ENCODE measurements at places on chromosomes 4 and X.
A peak's percentile ranks its signal among the peaks of the same experiment; 100 is the strongest.

DNA sequence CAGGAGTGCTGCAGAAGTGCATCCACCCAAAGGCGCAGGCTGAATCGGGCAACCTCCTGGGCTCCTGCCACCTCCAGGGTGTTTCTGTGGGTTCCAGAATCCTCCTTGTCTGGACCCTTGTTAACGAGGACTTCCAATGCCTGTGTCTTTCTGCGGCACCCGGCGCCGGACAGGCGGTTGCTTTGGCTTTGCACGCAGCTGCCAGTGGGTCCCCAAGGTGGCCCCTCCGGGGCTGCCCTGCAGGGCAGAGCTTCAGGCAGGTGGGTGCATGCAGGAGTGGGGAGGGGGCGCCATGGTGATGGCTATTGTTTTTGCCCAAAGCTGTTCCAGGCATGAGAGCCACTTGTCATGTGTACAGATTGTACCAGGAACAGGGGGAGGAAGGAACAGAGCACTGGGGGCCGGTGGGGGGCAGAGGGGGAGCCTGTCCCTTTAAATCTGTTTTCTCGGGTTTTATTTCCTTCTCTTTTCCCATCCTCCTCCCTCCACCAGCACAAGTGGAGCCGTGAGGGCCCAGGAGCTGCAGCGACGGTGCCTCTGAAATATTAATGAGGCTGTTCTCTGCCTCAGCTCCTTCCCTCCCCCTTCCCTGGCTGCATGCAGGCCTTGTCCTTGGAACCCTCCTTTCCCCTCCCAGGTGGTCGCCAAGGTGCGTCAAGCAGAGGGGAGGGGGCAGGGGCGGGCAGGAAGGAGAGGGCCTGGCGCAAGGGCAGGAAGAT, 13.1 kb downstream of the ATP2B3 start:
- peak; percentile 87 for DNase-seq

DNA sequence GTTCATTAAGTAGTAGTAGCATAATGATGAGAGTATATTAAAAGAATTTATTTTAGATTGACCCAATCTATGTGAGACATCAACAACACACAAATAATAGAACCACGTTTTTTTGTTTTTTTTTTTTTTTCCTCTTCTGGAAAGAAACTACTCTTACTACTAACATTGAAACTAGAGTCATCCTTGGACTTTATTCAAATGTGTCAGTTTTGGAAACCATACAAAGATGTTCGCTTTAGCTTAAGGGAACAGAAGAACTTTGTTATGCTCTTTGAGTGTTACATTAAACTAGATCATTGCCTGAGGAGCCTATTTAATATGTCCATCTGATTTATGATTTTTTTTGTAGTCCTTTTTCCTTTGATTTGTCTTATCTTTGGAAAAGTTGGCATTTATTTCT, 166.7 kb downstream of the RPA4 start:
- DNase-seq = no peak

DNA sequence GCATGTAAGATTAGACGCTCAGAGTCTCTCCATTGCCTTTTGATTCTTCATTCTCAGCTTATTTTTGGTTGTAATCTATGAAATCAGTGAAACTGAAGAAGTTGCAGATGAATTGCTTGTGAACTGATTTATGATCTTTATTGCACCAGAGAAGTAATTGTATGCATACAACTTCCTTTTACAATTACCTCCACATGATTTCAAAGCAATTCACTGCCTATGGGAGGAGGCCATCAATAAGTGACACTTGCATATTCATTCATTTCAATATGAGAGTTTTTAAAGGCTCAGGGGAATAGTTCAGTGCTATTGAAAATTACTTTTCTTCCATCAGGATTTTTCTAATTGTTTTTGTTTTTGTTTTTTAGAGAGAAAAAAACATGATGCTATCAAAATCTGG, 222.3 kb downstream of the NKX6-1 start:
- DNase-seq = no peak

DNA sequence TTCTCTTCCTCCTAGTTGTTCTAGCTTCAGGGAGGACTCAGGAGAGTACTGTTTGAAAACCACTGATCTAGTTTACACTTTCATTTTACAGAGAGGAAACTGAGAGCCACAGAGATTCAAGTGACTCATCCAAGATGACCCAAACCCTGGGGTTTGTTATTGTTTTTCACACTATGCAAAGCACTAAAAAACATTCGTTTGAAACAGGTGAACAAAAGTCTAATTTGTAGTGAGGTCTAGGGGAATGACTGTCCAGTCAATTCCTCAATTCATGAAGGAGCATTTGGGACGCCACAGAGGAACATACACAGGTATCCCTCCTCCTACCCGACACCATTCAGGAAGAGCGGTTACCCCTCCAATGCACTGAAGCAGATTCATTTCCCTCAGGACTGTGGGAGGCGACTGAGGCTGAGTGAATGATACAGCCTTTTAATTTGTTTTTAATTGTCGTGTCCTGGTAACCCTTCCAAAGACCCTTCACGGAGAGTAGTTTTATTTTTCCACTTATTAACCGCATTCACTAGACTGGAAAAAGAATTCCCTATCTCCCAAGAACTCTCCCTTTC, 30.3 kb downstream of the TLR10 start:
- DNase-seq = no peak

DNA sequence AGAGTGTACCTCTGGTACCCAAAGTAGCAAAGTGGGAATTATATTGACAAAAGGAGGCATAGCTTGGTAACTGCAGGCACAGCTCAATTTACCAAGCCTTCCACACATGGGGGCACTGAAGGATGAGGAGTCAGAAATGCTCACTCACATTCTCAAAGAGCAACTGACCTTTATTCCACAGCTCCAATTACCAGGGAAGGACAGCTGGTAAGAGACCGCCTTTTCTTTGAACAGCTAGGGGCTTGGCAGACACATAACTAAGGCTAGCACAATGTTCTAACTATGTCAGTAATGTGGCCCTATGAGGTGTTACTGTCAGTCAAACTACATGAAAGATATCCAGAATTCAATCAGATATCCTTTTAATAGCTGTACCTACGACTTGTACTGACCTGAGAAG, 20.5 kb upstream of the STS start:
- no peak for DNase-seq

DNA sequence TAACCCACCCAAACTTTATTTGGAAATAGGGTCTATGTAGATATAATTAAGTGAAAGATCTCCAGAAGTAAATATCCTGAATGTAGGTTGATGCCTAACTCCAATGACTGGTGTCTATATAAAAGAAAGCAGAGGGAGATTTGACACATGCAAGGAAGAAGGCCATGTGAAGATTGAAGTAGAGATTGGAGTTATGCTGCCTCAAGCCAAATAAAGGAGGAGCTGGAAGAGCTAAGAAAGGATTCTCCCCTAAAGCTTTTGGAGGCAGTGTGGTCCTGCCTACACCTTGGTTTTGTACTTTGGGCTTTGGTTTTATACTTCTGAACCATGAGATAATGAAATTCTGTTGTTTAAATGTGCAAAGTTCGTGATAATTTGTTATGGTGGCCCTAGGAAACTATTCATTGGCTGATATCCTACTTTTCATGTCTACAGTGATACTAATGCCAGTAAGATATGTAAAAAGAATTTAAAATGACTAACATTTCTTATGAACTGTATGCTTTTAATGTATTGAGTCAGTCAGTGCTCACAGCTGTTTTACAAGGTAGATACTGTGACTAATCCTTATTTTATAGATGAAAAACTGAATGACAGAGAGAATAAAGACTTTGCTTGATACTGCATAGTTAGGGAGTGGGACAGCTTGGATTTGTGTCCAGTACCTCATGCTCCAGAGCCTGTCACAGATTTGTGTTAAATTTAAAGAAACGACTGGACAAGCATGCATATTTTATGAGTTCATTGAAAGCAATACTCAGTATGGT, 5.9 kb upstream of the RAB40AL start:
- DNase-seq = no peak

DNA sequence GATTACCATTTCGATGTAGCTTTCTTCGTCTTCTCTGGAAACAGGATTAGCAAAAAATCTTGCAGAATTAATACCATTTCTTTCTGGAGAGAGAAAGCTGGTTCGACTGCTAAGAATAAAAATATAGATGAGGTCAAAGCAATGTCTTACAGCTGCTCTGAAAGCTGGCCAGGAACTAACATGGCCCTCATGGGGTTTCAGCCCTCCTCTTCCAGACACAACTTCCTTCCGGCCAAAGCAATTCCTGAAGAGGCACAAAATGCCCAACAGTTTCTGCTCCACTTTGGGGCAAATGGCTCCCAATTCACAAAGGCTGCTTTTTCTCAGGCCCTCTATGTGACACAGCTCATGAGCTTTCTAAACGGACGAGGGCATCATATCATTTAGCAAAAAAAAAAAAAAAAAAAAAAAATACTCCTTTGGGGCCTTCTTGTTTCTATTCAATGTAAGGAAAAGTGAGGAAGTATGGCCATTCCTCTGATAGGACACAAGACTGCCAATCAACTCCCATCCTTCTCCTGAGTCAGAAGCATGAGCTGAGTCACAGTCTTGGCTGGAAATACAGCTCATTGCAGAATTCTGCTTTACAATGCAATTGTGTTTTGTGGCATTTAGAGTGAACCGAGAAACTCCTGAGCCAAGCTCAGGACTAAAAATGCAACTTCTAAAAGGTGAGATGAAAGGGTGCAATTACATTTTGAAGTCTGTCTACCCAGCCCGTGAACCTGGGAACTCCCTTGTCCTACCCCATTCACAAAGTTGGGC, 42.7 kb upstream of the CTAG2 start:
- DNase-seq = no peak

DNA sequence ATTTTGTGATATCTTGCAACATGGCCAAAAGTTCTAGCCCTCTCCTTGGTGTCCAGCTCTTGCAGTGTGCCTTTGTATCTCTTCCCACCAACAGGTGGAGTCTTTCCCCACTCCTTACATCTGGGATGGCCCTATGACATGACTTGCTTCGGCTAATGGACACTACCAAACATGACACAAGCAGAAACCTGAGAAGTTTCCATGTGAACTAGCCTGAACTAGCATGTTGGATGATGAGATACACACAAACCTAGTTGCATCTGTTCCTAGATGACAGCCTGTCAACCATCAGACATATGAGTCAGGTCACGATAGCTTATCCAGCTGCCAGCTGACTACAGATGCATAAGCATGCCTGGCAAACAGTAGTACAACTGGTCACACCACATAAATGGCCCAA, 207.5 kb upstream of the FTHL17 start:
- DNase-seq = no peak

DNA sequence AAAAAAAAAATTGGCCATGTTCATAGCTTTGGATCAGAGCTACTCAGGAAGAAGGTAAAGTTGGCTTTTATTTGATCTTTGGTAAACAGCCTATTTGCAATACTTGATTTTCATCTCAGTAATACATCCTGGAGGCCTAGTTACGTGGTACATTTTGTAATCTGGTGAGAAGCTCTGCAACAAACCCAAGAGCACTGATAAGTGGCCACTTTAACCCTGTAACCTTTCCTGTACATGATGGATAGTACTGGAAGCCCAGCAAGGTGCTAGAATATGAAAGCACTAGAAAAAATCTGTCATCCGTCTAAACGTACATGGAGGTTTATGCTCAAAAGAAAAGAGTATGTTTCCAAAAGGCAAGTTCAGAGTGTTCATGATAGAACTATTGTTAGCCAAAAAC, 88.3 kb upstream of the BMP2K start:
- DNase-seq = no peak

GRCh38 chr4:74328501-74328900, 20.2 kb downstream of the EPGN start:
- no peak for DNase-seq

DNA sequence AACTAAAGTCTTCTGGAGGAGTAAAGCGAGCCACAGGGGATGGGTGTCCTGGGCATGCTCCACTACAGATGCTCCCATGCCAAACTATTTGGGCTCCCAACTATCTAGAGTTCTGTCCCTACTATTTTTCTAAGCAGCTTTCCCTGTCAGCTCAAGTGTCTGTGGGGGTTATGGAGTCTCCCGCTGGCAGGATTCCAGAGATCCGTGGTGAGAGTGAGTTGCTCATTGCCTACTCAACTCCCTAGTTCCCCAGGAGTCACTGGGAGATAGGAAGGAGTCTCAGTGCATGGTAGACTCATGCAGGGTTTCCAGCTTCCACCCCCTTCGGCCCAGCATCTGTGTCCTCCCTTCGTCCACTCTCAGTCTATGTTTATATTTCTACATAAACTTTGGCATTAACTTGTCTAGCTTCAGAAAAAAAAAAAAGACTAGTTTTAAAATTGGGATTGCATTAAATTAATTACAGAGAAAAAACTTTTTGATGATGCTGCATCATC, 55.1 kb upstream of the INPP4B start:
- DNase-seq = no peak

DNA sequence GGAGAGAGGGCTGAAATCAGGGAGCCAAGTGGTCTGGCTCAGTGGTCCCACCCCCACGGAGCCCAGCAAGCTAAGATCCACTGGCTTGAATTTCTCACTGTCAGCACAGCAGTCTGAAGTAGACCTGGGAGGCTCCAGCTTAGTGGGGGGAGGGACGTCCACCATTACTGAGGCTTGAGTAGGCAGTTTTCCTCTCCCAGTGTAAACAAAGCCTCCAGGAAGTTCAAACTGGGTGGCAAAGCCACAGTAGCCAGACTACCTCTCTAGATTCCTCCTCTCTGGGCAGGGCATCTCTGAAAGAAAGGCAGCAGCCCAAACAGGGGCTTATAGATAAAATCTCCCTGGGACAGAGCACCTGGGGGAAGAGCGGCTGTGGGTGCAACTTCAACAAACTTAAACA, 88.1 kb downstream of the NPFFR2 start:
- no peak for DNase-seq

GRCh38 chrX:50565718-50566117, 95.1 kb upstream of the DGKK start:
- DNase-seq = peak; percentile 43

DNA sequence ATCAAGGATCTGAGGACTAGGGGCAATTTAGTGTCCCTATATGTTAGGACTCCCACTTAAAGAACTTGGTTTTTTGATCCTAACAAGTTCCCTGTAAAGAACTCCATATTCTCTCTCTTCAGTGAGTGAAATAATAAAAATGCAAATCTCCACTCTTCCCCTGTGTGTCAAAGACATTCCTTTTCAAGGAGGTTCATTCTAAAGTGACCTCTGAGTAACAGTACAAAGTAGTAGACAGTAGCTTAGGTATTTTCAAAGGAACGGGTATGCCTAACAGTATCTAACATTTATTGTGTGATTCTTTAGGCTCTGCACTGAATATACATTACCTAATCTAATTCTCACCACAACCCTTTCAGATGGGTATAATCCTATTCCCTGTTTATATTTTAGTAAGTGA, 58.4 kb upstream of the SCOC start:
- no peak for DNase-seq

GRCh38 chrX:154063234-154063633, 34.3 kb downstream of the MECP2 start:
- DNase-seq = no peak

Data from NCI-H1417 (cell line).